MCF 10A (cell line): ENCODE measurements at places on chromosomes 12 and 14.

GRCh38 chr14:73526036-73526984 lies 10.6 kb upstream of the ACOT1 start:
- no peaks in the 10 kb centered on the region for H3K27me3 ChIP-seq
- H3K27ac ChIP-seq, result peak overlapping the region; percentile 67
- no peaks in the 10 kb centered on the region for H3K36me3 ChIP-seq
- H3K4me3 ChIP-seq, result no peak overlapping the region
- peaks cover 17% of the 10 kb centered on the region for H3K4me1 ChIP-seq
- DNase-seq, result peak; percentile 75

DNA sequence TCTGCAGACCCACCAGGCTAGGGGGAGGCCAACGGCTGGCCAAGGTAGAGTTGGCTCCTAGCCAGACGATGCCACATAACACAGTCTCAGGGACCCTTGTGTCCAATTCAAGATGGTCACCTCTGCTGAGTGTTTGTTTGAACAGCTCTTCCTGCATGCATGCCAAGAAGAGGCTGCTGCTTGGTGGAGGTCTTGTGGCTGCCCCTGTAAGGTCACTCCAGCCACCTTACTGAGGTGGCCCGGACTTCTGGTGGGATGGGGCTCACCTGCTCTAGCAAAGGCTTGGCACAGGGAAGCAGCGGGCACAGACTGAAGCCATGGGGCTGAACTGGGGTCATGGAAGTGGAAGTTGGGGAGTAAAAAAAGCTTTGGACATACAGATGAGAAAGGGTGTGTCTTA lies 210.3 kb downstream of the GLT1D1 start:
- H3K27ac ChIP-seq, result no peak overlapping the region
- H3K36me3 ChIP-seq, result peaks cover 6% of the 10 kb centered on the region
- H3K27me3 ChIP-seq, result no peaks in the 10 kb centered on the region
- H3K4me3 ChIP-seq, result no peak overlapping the region
- DNase-seq, result no peak
- H3K4me1 ChIP-seq, result no peaks in the 10 kb centered on the region

GRCh38 chr12:32819424-32819823 lies 63.7 kb upstream of the YARS2 start:
- H3K36me3 ChIP-seq, result peaks cover 93% of the 10 kb centered on the region
- no peaks in the 10 kb centered on the region for H3K27me3 ChIP-seq
- DNase-seq, result no peak
- no peaks in the 10 kb centered on the region for H3K4me1 ChIP-seq
- no peak overlapping the region for H3K27ac ChIP-seq
- H3K4me3 ChIP-seq, result no peak overlapping the region

DNA sequence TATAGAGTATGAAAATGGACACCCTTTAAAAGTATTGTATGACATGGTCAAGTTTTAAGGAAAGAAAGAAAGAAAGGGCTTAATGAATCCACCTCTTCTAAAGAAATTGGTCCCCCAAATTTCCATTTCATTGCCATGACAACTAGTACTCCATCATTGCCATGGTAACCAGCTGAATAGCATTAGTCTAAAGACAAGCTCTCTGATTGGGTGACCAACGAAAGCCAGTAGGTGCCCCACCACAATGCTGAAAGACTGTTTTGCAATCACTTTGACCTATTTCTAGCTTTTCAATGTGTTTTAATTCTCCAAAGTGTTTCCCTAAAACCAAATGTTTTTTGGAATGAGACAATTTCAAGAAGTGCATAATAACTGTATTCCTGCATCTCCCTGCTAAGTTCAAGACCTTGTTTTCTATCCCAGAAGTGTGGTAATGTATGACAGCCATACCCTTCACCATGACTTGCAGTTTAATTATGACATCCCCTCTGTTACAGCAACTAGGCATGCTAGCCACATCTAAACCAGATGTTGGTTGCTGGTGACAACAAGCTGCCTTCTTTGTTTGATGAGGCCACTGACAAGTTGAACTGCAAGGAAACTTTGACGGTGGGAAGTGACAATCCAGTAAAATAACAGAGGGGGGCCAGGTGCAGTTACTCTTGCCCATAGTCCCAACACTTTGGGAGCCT lies 46.7 kb downstream of the KICS2 start:
- H3K27ac ChIP-seq, result no peak overlapping the region
- no peak for DNase-seq
- H3K4me3 ChIP-seq, result no peak overlapping the region
- no peaks in the 10 kb centered on the region for H3K27me3 ChIP-seq
- peaks cover 36% of the 10 kb centered on the region for H3K4me1 ChIP-seq

GRCh38 chr12:132521712-132522292 lies 31.9 kb downstream of the FBRSL1 start:
- peaks cover 7% of the 10 kb centered on the region for H3K36me3 ChIP-seq
- H3K27me3 ChIP-seq, result no peaks in the 10 kb centered on the region
- H3K27ac ChIP-seq, result no peak overlapping the region
- H3K4me3 ChIP-seq, result no peak overlapping the region
- no peak for DNase-seq
- H3K4me1 ChIP-seq, result peaks cover 12% of the 10 kb centered on the region
